ENCODE measurements at places on chromosomes 12 and 14.

GRCh38 chr12:120833849-120834248 lies 70.3 kb downstream of the SPPL3 start:
- no peak for DNase-seq

- DNase-seq: no peak
Observed at GRCh38 chr12:25694072-25694471, 141.0 kb upstream of the LMNTD1 start.

- no peak for DNase-seq
Observed at GRCh38 chr12:113684908-113685782, 213.5 kb upstream of the LHX5 start.

DNA sequence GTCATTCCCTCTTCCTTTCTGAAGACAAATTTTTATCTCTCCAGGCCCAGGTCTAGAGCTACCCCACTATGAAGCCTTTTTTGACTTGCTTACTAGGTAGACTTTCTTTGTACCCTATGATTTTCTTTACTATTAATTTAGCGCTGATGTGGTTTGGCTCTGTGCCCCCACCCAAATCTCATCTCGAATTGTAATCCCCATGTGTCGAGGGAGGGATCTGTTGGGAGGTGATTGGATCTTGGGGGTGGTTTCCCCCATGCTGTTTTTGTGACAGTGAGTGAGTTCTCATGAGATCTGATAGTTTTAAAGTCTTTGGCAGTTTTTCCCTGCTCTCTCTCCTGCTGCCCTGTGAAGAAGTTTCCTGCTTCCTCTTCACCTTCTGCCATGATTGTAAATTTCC lies 118.1 kb downstream of the SLC38A1 start:
- no peak for DNase-seq

DNA sequence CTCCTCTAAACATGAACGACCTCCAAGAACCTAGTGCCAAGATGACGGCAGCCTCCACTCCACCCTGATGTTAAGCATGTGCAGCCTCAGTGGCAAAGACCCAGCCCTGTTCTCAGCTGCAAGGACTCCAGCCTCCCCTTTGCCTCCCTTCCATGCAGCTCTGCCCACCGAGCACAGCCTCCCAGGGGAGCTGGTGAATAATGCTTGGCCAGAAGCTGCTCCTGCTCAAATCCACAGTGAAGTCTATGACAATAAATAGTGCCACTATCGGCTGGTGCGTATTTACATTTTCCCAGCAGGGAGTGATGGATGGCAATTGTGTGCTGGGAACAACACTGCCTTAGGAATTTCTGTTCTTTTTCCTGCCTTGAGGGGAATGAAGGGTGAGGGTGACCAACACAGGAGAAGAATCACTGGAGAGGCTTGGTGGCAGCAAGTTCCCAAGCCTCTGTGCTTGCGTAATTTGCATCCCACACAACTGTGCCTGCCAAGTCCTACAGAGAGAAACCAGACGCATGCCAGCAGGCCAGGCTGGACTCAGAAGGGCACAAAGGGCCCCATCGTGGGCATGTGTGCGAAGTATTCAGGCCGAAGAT lies 29.9 kb upstream of the TC2N start:
- no peak for DNase-seq

- no peak for DNase-seq
Observed at GRCh38 chr12:6830286-6830890, 2.2 kb downstream of the P3H3 start.

DNA sequence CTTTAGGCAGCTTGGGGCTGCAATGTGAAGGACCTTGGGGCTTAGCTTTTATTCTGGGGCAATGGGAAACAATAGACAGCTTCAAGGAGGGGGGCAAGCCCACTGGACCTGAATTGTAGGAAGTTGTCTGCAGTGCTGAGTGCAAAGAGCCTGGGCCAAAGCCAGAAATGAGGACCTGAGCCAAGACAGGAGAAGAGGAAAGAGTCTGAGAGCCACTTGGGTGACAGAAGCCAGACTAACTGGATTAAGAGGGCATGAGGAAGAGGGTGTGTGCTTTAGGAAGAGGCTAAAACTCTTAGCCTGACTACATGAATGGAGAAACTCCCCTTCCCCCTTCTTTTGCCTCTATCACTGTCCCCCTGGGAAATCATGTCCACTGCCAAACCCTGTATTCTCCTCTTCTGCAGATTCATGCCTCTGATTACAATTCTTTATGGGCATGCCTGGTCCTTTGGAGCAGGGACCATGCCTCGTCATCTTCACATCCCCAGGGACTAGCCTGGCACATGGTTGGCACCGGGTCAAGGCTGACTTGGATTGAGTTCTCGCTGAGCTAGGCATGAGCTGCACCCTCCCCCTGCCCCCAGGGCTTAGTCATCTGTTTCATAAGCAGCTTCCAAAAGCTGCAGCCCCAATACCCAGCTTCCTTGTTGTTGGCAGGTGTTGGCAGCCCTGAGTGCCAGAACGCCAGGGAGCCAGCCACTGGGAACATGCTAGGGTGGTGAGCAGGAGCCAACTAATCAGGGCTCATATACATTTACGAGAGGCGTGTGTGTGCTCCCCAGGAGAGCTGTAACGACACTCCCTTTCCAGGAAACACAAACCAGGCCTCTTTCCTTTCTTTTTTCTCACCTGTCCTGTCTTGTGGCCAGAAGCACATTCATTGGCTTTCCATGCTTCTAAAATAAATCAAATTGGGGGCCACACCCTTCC lies 27.7 kb upstream of the JDP2 start:
- DNase-seq: peak; percentile 88

- no peak for DNase-seq
Observed at GRCh38 chr12:80325167-80325959, 118.7 kb upstream of the PTPRQ start.

DNA sequence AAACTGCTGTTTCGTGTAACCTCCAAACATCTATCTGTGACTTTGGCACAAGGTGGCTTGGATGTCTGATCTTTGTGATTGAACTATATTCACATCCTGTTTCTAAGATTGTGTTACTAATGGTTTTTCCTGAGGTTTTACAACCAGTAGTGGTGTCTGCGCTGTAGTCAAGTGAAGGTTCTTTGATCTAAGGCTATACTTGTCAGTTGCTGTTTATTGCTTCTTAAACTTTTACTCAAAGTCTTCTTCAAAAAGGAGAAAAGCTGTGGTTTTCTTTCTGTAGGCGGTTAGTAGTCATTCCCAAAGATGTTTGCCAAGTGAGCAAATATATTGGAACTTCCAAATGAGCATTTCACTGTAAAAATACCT lies 12.3 kb upstream of the CALM1 start:
- no peak for DNase-seq
